CD4-positive, alpha-beta T cell treated with Interleukin-17A for 4 hours (primary cell): ENCODE measurements at places on chromosomes 16 and 17.

GRCh38 chr16:649631-650030, 466 bp downstream of the WDR90 start:
- DNase-seq: no peak

DNA sequence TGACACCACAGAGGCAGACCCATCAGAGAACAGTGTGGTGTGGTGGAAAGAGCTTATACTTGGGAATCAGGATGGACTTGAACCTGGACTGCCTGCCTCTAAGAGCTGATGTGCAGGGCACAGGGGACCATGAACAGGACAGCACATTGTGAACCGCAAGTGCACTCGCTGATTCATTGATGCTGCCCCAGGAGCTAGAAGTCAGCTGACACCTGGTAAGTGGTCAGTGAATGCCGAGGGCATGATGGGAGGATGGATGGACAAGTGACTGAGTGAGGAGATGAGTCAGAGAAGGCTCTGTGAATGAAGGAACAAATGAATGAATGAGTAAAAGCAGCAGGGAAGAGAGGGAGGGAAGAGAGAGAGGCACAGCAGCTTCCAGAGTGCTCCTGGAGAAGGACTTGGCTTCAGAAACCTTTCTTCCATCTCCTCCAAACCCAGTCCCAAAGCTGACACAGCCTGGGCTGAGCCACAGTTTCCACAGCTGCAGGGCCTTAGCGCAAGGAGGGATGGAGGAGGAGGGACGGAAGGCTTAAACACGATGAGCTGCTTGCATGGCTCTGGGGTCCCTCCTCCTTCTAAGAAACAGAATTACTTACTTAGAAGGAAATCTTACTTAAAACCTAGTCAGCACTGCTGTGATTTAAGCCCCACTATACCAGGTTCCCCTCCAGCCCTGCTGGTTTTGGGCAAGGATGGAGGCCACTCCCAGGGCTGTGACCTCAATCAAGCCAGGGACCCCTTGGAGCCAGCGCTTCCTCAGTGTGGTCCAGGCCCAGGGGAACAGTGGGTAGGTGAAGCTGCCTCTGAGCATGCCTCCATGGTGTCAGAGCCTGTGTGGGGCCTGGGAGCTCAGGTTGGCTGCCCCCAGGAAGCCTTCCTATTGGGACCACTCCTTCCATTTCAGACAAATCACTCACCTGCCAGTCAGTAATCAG, 184.6 kb downstream of the TMEM132E start:
- DNase-seq: no peak

GRCh38 chr17:39562976-39563375, 44.7 kb downstream of the NEUROD2 start:
- DNase-seq: no peak

- no peak for DNase-seq
Measured at GRCh38 chr16:86222547-86222946, 287.8 kb upstream of the FOXF1 start.

DNA sequence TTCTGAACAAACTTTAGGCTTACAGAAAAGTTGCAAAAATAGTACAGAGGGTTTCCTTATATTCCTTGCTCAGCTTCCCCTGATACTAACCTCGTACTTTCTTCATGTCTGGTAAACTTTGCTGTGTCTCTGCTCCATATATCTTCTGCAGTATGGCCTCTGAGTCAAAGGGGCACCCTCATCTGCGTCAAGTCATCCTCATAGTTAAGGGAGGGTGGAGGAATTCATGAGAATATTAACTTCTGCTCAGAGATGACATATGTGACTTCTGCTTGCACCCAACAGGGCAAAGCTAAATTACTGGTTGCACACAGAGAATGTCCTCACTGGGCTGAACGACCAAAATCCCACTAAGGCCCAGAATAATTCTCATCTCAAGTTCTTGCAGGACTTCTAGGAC, 4.3 kb upstream of the CCL7 start:
- DNase-seq: no peak

DNA sequence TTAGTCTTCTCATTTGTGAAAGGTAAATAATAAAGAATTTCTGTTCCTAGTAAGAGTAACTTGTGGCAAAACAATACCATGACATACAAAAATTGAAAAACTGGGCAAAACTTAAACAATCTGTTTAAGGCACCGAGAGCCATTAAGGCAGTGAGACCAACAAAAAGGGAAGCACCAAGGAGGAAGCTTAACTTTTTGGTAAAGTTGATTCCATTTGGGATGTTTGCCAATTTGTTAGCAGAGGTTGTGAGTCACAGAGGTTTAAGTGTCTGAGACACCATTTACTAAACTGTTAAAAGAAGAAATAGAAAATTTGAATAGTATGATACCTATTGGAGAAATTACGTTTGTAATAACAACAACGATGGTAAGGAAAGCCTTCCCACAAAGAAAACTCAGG, 4.9 kb downstream of the SLC35G3 start:
- DNase-seq: no peak

DNA sequence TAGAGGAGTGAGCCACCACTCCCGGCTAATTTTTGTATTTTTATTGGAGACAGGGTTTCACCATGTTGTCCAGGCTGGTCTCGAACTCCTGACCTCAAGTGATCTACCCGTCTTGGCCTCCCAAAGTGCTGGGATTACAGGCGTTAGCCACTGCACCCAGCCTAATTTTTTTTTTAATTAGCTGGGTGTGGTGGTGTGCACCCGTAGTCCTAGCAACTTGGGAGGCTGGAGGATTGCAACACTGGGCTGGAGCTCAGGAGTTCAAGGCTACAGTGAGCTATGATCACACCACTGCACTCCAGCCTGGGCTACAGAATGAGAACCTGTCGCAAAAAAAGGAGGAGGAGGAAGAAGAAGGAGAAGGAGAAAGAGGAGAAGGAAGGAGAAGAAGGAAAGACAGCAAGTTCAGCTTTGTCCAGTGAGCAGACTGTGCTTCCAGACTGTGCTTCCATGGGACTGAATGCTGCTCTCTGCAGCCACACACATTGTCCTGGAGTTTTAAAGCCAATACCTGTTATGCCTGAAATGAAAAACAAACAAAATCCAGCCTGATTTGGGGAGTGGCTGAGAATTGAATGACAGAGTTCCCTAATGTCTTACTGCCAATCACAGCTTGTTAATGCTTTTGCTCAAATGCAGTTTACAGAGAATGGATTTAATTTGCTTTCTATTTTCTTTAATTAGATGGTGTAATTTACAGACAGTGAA, 2.8 kb upstream of the TNFRSF13B start:
- no peak for DNase-seq

GRCh38 chr16:75022567-75022966, 23.7 kb downstream of the ZNRF1 start:
- no peak for DNase-seq

DNA sequence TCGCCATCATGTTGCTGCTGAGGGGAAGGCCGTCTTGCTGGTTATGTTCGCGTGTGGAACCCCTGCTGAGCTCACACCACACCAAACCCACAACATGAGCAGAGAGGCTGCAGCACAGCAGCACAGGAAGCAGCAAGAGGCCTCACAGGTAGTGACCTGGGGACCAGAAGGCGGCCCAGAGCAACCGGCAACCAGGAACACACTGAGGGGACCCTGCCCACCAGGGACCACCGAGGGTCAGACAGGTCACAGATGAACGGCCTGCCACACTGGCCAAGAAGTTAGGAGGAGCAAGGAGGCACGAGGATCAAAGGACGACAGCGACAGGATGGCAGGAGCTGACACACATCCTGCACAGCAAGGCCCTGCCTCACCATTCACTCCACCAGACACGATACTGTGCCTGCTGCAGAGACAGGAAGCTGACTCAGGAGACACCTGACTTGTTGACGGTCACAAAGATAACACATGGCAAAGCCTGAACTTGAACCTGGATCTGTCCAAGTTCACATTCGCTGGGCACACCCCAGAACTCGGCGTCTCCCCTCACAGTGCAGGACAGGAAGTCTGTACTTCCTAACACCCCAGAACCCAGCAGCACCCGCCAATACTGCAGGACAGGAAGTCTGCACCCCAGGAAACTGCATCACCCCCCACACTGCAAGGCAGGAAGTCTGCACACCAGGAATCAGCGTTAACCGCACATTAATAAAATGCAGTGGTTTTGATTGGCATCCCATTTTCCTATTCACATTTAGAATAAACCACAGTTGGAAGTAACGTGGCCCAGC, 98.5 kb downstream of the ZNF778 start:
- DNase-seq: peak; percentile 82

GRCh38 chr17:7043497-7044198, at the start of gene SLC16A11:
TSS of gene SLC16A11 (minus strand) at chr17:7044092. CDS start at chr17:7043513, 579 bp downstream.
- DNase-seq: peak; percentile 50

DNA sequence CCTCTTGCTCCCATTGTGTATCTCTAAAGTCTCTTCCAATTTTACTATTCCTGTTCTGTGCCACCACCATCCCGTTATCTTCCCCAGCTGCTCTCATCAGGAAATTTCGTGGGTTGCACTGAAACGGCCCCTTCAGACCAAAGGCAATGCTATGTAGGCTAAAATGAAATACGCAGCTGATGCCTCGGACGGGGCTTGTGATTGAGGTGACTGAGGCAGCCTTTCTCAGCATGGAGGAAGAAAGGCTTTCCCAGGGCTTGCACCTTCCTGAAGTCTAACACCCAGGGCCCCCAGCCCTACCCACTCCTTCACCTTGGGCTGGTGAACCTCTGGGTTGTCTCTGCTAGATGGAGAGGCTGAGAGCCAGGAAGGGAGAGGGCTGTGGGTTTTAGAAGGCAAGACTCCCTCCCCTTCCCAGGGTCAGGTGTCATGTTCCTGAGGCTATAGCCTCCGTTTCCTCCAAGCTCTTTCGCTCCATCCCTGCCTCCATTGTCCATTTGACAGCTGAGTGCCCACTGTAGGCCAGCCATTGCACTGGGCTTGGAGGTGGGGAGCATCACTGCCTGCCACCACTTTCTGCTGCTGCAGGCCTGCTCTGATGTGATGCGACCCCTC, 7.8 kb downstream of the CCDC200 start:
- DNase-seq: no peak

DNA sequence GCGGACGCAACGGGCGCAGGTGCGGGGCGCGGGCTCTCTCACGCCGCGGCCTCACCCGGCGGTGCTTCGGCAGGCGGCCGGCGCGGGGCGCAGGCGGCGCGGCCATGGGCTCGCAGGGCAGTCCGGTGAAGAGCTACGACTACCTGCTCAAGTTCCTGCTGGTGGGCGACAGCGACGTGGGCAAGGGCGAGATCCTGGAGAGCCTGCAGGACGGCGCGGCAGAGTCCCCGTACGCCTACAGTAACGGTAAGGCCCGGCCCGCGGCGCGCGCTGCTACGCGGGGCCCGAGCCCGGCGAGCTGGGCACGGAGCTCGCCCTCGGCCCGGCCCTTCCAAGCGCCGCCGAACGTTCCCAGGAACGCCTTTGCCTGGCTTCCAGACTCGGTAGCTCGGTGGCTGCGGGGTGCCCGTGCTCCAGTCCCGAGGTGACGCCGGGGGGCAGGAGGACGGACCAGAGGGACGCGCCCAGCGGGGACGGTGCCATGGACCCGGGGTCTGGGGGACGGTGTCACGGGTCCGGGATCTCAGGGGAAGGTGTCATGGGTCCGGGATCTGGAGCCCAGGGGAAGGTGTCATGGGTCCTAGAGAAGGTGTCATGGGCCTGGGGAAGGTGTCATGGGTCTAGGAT, 435 bp downstream of the RAB40C start:
- DNase-seq: no peak

GRCh38 chr16:11107780-11108465, 148.1 kb downstream of the SOCS1 start:
- DNase-seq: no peak

GRCh38 chr16:3020247-3020603, at the start of gene TNFRSF12A:
TSS of gene TNFRSF12A (plus strand) at chr16:3020368. CDS start at chr16:3020398, 30 bp downstream.
- DNase-seq: peak; percentile 84

- no peak for DNase-seq
Measured at GRCh38 chr17:47692895-47693730, 848 bp upstream of the TBKBP1 start.

DNA sequence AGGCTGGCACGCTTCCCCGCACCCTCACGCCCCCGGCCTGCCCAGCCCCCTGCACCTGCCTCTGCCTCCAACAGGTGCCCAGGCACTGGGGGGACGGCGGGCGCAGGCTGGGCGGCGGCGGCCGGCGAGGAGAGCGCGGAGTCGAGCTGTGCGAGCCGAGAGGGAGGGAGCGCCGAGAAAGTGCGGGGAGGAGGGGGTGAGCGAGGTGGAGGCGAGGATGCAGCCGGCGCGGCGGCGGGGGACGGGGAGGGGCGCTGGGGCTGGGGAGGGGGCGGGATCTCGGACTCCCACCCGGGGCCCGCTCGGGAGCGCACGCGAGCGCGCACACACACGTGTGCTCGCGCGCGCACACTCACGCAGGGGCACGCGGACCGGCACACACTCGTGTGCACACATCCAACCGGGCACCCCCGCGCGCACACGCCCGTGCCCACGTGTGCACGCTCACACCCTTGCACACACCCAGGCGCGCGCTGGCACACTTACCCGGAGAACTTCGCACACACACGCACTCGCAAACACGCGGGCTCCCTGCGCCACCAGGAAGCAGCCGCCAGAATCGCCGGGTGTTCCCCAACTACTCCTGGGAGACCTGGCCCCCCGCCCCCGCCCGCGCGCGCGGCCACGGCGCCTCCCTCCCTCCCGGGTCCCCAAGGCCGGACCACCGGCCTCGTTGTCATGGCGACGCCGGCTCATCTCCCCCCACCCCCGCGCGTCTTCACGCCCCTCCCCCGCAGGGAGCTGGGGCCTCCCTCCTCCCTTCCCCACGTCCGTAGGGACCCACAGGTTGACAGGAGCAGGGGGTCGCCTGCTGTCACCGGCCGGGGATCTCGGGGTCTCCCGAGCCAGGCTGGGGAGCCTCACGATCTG, at the start of gene DOC2A:
Gene DOC2A, minus strand, starts transcription at position 184 of the 870 bp plus-strand sequence. CDS start 805 bp downstream, outside the sequence.
- DNase-seq: peak; percentile 43

GRCh38 chr17:74779501-74779900, 3.4 kb upstream of the NAT9 start:
- DNase-seq: no peak

GRCh38 chr17:33118391-33119075, 126.9 kb downstream of the SPACA3 start:
- DNase-seq: no peak

- DNase-seq: no peak
Measured at GRCh38 chr17:81459864-81460263, 52.7 kb downstream of the ACTG1 start.

DNA sequence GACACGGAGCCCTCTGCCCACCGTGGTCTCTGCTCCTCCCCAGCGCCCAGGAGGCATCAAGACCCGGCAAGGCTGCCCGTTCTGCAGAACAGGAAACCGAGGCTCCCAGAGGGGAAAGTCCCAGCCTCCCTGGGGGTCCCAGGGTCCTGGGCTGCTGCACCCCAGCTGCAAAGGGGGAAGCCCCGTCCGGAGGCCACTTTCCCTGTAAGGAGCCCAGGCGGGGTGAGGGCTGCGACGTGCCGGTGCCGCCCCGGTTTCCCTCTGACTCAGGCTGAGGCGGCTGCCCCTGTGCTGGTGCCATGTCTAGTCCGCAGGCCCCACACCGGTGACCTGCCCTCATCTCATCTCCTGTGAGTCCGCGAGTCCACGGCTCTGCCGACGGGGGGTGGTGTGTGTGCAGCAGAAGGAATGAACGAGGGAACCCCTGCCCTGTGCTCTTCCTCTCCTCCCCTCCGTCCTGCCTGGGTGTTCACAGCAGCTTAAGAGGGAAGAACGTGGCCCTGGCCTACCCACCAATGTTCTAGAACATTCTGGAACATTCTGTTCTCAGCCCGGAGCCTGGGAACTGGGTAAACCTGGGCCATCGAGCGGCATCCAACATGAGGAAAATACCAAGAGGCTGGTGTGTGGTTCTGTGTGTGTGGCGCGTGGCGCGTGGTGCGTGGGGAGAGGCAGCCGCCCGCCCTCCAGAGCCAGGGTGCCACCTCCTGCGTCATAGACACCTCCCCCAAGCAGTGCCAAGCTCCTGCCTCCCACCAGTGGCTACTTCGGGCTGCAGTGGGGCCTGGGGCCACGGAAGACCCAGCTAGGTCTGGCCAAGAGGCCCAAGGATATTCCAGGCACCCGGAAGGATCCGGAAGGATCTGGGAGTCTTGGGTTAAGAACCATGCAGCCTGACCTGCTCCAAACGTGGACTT, 7.0 kb upstream of the CBFA2T3 start:
- no peak for DNase-seq
